Endothelial cell of umbilical vein (primary cell): ENCODE measurements at places on chromosomes 5 and 9.

GRCh38 chr5:114957384-114957783, 212.3 kb downstream of the TRIM36 start:
- no peak for DNase-seq

DNA sequence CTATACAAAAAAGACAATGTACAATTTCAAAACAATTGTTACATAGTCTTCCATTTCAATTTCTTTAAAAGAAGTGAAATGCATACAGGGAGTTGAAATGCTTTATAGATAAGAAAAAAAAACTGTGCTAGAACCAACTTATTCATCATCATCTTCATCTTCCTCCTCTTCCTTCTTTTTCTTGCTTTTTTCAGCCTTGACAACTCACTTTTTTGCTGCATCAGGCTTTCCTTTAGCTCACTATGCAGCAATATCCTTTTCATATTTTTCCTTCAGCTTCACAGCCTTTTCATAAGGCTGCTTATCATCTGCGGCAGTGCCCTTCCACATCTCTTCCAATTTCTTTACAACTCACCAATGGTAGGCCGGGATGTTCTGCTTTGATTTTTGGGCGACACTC, 4.4 kb downstream of the LHFPL2 start:
- no peak for DNase-seq

DNA sequence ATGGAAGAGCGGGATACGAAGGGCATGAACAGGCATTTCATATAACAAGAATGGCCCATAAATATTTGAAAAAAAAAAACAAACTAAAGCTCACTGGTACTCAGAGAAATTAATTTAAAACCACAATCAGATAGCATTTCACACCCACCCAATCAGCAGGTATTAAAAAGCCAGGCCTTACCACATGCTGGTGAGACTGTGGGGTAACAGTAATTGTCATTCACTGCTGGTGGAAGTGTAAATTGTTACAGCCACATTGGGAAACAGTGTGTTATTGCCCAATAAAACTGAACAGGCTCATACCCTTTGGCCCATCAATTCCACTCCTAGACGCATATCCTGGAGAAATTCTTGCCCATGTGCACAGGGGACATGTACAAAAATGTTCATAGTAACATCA, 66.0 kb downstream of the PLAC8L1 start:
- no peak for DNase-seq

- DNase-seq = no peak
These were observed 11.8 kb downstream of the LMX1B start for GRCh38 chr9:126625329-126626126.

DNA sequence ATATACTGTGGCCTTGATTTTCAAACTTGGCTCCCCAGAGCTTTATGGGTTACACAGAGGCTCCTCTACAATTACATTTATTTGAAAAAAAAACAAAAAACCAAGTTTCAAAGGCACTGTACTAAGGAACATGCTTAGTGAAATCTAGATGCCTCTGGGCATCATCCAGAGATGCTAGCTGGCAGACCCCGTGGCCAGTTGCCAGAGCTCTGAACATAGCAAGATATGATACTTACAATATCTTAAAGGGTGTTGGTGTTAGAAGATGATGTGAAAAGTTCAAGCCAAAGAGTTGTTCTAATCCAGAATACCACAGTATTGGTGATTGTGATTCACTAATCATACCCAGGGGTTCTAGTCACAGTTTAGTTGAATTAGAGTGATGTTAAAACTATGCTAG, 87.8 kb downstream of the JAK2 start:
- no peak for DNase-seq
